ENCODE measurements at places on chromosomes 3 and 15.

DNA sequence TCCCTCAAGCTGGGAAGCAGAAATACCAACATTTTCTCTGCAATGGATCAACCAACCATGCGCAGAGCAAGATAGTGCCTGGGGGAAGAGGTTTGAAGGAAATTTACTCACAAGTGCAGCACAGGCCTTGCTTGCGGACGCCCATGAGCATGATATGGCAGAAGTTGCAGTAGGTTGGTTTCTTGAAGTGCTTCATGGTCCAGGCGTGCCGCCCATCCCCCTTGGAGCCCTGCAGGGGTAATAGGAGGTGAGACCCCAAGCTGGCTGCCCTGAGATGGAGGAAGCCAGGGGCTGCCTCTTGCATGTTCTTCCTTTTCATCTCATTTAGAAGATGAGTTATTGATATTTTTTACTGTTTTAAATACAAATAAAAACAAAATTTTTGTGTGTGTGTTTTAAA lies 86.6 kb downstream of the DGKG start:
- DNase-seq: no peak

- DNase-seq: no peak
These were observed 10.0 kb downstream of the PLA2G4B start for GRCh38 chr15:41848631-41849030.

GRCh38 chr15:83445643-83446042 lies 1.5 kb upstream of the SH3GL3 start:
- no peak for DNase-seq

- DNase-seq: no peak
These were observed 244.0 kb downstream of the OCA2 start for GRCh38 chr15:27855137-27855536.

- no peak for DNase-seq
These were observed 8.2 kb upstream of the PODXL2 start for GRCh38 chr3:127620637-127621375.

GRCh38 chr15:92902737-92903593 lies 2.8 kb downstream of the CHD2 start:
- DNase-seq: no peak

GRCh38 chr3:15638193-15638890 lies 36.8 kb downstream of the BTD start:
- DNase-seq: no peak

Measured in NCI-H774 (cell line).